Astrocyte of the cerebellum (primary cell): ENCODE measurements at places on chromosomes 1 and 21.

DNA sequence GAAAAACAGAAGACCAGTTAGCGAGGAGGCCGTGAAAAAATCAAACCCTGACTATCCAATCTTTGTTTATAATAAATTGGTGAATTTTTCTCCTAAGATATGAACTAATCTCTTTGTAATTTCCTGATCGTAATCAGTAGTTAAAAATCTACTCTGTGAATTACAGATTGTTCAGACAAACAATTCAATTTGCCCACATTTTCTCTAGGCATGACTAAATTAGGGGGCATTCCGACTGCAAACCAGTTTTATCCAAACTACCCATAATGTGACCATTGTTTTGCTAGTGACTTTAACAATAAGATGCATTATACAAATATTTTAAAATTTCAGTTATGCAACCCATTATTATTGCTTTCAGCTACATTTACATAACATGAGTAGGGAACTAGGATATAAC, 546.9 kb upstream of the ADAMTS5 start:
- DNase-seq, result no peak

- peak; percentile 74 for DNase-seq
These were observed 37.0 kb downstream of the LRIG2 start for GRCh38 chr1:113109908-113110554.

DNA sequence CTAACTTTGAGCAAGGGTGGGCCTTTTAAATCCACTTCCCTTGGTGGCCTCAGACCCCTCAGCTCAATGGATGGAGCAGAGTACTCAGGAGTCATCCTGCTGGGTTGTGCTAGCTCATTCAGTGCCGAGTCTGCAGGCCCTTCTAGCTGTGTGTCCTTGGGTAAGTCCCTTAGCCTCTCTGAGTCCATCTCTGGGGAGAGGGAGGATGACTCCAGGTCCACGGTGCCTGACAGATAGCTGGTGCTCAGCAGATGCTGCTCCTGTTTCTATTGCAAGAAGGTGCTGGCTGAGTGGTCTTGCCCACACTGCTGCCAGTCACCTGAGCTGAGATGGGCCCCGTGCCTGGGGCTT, 11.0 kb downstream of the LDLRAP1 start:
- no peak for DNase-seq

DNA sequence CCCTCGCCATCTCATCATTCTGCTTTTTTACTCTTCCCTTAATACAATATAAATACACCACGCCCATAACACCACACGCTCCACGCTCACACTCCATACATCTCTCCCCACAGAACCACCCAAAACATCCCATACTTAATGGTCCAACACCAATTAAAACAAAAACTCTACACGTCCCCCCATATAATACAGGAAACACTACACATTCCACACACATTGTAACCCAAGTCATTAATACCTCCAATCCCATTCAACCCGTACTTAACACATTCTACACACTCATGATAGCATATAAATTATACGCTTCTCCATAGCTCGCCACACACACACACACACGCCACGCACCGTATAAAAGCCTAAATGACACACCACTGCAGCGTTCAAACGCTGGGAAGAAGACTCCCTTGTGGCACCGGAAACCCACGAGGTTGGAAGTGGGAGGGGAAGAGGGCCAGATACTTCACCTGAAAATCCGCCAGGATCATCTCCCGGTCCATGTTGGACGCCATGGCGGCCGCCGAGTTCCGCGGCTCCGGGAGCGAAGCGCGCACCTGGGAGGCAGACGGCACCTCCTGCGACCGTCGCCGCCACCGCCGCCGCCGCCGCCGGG, 659 bp downstream of the FAF1 start:
- no peak for DNase-seq

DNA sequence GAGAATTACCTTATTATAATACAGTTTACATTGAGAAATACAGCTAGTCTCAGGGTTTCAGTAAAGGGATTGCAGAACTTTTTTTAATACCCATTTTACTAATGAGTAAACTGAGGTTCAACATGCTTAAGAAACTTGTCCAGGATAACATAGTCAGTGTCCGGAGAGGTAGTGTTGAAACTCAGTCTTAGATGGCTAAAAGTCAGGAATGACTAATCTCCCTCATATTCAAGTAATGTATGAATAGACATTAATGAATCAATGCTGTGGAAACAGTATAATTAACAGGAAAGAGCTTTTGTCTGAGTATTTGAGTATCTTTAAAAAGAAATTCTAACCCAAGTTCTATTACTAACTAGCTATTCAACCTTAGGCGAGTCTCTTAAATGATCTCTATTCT, 397.6 kb downstream of the PLA2G4A start:
- DNase-seq, result no peak

DNA sequence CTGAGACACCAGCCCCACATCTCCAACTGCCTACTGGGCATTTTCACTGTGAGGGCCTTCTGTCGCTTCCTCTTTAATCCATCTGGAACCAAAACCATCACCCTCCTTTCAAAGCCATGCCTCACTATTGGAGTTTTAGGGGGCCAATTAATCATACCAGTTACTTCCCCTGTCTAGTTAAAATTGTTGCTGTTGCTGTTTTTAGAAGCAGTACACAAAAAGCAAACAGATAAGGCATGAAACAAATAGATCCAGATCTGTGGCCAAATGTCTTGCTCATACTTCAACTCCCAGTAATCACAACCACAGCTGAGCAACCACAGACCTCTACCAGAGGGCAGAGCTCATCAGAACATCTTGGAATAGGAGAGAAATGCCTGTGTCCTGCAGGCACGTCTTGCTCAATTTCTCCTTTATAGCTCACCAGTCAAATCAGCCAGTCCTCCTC, 133.8 kb upstream of the C1orf105 start:
- peak; percentile 76 for DNase-seq

GRCh38 chr1:79929356-79929755, 922.8 kb upstream of the ADGRL4 start:
- no peak for DNase-seq

- no peak for DNase-seq
These were observed 24.7 kb downstream of the QSOX1 start for GRCh38 chr1:180179162-180179957.

GRCh38 chr1:38716229-38716628, 143.3 kb downstream of the RRAGC start:
- no peak for DNase-seq

GRCh38 chr1:86114816-86115400, 41.7 kb downstream of the COL24A1 start:
- DNase-seq, result no peak

DNA sequence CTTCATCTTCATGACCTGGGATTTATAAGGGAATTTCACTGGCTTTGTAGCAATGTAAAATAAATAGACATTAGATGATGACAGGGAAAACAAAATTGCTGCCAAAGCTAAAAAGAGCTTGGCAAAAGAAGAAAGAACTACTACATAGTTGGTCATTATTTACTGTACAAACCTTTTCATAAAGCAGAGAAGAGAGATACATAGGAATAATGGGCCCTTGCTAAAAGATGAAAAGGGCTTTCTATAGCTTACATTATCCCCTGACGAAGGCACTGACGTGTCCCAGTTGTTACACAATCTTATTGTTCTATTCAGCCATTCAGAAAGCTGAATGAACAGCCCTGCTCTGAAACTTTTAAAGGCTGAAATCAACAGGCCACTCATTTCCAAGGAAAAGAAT, 57.1 kb downstream of the ZC3H11B start:
- DNase-seq, result peak; percentile 83

DNA sequence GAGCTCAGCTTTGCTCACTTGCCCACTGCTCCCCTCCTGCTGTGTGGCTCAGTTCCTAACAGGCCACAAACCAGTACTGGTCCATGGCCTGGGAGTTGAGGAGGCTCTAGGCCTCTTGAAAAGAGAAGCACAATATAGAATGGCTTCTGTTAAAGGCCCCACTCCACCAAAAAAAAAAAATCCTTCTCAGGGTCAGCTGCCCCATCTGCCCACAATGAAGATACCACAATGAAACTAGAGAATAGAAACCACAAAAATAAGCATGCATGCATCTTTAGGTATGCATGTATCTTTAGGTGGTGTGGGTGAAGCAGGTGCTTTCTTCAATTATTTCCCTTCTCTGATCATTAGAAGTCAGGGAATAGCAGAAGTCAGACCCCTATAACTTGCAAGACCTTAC, 620.4 kb upstream of the BEND5 start:
- DNase-seq, result no peak

GRCh38 chr1:28860332-28861073, 48.5 kb downstream of the OPRD1 start:
- DNase-seq, result no peak

DNA sequence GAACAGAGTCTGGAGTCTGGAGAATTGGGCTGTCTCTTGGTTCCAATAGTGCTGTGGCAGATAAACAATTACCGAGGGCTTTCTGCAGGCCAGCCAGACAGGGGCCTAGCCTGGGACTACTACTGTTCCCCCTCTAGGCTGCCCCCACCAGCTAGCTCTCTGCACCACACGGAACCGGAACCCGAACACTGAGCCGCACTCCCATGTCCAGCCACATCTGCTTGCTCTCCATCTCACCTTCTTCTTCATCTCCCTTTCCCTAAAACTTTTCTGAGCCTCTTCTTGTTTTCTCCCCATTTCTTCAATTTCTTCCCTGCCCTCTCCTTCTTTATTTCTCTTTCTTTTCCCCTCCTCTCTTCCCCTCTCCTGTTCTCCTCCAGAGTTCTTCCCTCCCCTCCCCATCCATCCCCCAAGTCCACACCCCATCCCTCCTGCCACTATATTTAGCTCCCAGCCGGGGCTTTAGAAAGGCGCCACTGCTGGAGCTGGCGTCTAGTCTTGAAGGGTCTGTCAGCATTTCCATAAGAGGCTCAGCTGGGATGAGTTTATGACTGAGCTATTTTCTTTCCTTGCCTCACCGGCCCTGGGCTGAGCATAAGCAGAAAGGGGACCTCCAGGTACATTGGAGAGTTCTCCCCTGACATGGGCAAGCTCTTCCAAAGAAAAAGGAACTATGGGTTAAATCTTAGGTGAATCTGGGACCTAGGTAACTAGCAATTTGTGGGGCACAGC, 25.7 kb upstream of the ATP2B4 start:
- DNase-seq, result no peak

DNA sequence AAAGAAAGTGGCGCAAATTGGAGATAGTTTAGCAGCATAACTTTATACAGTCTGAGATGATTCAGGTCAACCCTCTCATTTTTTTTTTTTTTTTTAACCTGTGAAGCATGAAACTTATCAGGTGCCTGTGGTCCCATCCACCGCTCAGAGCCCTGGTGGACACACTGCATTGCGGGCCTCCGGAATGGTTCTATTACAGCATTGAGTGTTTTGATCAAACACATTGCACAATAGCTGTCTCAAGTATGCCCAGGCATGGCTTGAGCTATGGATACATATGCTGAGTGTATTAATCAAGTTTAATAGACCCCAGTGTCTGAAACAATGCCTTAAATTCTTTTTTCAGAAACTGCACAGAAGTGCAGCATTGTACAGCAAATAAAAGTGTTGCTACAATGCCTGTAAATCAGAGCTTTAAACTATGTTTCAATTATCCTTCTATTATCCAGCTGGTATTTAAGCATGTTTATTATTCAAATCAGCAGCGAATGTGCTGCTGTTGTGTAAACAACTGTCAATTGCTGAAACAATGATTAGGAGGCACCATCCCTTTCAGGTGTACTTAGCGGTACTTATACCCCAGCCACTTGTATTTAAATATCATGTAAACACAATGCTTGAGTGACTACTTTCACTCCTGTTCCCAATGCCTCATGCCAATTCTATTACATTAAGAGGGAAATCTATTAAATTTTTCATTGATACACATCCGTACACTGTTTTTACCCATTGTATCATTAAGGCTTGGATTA, 456.6 kb downstream of the RPS6KC1 start:
- no peak for DNase-seq

DNA sequence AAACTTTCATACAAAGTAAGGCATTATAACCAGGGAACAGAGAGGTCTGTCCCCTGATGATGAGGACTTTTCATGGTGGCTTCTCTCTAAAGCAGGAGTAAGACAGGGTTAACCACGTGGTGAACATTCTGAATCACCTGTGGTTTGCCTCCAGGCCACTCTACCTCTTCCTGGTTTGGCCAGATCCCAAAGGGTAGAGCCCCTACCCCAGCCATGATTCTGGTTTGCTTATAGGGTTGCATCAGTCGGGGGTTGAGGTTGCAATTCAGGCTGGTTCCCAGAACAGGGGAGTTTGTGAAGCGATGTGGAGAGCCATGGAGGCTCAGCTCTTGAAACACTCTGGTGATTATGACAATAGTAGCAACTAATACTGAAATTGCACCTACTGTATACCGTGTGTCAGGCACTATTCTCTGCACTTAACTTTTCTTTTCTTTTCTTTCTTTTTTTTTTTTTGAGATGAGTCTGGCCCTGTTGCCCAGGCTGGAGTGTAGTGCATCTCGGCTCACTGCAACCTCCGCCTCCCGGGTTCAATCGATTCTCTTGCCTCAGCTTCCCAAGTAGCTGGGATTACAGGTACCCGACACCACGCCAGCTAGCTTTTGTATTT, 8.3 kb downstream of the CNR2 start:
- no peak for DNase-seq

- DNase-seq, result no peak
These were observed 25.6 kb downstream of the S100A10 start for GRCh38 chr1:151968058-151968457.

DNA sequence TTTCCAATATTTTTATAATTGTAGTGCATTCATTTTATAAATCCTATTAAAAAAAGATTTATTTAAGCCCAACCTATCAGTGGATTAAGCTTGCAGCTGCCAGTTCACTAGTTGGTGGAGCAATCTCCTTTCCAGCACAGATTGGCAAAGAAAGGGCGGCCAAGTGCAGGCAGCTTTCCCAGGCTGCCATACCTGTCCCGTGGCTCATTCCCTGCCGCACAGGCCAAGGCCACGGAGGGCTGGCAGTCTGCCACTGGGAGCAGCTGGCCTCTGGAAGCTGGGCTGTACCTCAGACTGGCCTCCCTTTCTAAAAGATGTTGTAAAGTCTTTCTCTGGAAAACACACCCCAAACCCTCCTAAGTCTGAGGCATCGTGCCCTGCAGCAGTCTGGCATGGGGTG, 74.2 kb downstream of the SIM2 start:
- DNase-seq, result peak; percentile 65
